ENCODE measurements at places on chromosomes 13 and 19. TPM values are rescaled to one million over a fixed set of nuclear protein-coding genes. Genes with fewer than 3 reads are reported as not detected.

DNA sequence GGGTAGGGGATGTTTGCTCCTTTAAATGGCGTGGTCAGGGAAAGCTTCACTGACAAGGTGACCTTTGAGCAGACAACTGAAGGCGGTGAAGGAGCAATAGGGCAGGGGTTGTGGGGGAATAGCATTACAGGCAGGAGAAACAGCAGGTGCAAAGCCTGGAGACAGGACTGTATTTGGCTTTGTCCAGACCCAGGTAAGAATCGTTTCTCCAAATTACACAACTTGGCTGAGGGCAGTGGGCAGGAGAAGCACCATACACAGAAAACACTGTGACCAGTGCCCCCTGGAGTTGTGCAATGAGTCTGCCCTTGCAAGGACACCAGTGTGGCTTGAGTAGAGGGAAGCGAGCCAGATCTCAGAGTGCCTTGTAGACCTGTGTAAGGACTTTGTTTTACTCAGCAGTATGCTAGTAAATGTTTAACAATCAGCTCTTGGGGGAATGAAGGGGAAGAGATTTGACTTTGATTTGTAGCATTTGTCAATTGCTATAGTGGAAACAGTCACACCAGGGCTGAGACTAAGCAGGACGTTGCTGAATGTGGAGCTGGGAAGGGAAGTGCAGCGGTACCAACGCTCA is 360.0 kb downstream of the DCT start:
- ATAC-seq, result no peak

- ATAC-seq, result no peak
Observed at GRCh38 chr13:111411919-111412650, 91.6 kb downstream of the TEX29 start.

CDK8 gene
- 11.0 TPM for total RNA-seq

GRCh38 chr13:91891141-91891540 is 492.7 kb downstream of the GPC5 start:
- ATAC-seq, result no peak

GRCh38 chr13:78845656-78846365 is 186.9 kb upstream of the OBI1 start:
- no peak for ATAC-seq

ADM5 gene
- 8.6 TPM for total RNA-seq

DNA sequence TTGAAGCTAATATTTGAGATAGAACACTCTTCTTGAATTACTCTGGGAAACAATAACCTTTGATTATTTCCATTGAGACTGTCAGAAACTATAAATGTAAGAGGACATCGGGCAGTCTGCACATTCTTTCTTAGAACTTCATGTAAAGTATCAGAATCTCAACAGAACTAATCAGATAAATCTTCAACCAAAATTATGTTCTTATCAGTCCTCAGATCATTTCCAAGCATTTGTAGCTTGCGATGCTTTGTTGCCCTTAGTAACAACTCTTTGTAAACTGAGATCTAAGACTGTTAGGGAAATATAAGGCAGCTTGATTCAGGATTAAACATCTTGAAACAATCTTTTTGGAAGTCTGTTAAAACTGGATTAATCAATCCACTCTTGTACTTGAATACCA is 70.3 kb downstream of the FNDC3A start:
- ATAC-seq, result no peak

ZNF112 gene
- total RNA-seq, result not detected

HIF3A gene
- total RNA-seq, result not detected

- no peak for ATAC-seq
Observed at GRCh38 chr13:23984546-23984945, 87.2 kb upstream of the C1QTNF9B start.
